ENCODE measurements at places on chromosomes 1 and 21.

DNA sequence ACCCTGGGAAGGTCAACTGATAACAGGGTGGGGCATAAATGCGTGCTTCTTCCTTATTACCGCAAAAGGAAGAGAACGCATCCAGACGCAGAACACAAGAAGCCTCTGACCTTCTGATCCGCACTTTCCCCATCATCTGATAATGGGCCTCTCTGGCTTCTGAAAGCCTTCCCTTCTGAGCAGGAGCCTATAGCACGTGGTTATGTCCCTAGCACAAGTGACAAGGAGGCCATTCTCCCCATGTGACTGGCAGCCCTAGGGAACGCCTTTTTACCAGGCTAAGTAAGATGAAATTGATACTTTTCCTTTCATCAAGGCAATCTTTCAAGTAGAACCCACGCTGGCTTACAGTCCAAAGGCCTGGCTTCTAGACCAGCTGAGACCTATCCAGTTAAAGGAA lies 34.2 kb downstream of the RABIF start:
- no peak for DNase-seq

GRCh38 chr1:180912211-180912800 lies 391 bp upstream of the KIAA1614 start:
- DNase-seq, result no peak

GRCh38 chr21:44970766-44971671 lies 31.2 kb downstream of the SLX9 start:
- no peak for DNase-seq

DNA sequence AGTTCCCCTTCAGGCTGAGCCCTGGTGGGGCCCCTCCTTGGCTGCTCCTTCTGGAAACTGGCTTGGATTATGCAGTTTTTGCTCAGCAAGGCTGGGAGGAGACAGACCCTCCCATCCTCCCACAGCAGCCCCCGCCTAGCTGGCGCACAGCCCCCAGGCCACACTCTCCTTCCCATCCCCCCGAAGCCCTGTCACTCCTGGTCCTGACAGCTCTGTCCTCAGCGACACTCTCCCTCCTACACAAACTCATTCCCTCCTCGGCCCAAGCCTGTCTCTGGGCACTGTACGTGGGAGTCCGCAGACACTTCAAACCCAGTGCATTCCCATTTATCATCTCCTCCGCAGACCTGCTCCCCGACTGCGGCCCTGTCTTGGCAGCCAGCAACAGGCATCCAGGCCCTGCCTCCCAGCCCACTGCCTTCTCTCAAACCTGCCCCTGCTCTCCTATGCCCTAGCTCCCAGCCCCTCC lies 25.0 kb upstream of the EPHB2 start:
- DNase-seq, result no peak

GRCh38 chr21:39000496-39000895 lies 182.8 kb downstream of the PSMG1 start:
- DNase-seq, result no peak

DNA sequence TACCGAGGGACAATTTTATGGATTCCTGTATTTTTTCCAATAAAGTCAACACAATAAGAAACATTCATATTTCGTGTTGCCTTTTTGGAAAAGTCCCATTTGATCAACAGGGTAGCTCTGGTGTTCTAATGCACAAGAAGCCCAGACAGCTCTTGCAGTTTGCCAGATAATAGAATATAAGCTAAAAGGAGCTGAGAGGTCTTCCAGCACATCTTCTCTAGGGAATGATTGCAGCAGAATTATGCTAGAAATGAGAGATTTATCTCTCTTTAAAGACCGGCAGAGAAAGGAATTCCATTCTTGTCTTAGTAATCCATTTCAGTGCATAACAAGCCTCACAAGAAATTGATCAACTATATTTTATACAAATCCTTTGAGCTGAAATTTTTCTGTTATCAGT lies 25.0 kb upstream of the DDX59 start:
- DNase-seq, result no peak

DNA sequence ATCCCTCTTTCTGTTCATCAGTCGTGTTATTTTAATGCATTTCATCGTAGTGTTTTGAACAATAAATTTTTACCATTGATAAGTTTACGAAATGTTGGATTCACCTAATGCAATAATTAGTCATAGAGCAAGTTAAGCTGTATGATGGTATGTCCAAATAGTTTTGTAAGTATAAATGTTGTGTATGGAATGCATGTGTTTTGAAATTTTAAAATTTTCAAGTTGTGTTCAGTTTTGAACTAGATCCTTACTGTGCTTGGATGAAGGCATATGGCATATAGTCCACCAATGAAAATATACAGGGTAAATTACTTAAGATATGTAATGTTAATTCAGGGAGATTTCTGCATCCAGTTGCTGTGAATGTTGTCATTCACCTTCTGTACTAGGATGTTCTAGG lies 2.3 kb downstream of the ZMYM4 start:
- no peak for DNase-seq

DNA sequence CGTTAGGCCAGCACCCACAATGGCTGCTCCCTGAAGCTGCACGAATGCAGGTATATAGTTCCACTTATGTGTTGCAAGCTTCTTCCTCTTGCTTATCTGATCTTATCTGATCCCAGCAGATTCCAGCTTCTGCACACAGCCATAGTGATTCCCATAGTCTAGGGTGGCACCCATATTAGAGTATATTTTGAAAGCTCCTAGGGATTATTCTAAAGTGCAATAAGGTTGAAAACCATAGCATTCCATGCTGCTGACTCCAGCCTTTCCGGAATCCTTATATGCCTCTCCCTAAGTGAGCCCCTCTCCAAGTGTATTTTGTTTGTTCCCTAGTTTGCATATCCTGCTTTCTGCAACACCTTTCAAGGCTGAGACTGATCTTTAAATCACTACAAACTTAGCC lies 432.0 kb downstream of the SETD4 start:
- DNase-seq, result no peak

DNA sequence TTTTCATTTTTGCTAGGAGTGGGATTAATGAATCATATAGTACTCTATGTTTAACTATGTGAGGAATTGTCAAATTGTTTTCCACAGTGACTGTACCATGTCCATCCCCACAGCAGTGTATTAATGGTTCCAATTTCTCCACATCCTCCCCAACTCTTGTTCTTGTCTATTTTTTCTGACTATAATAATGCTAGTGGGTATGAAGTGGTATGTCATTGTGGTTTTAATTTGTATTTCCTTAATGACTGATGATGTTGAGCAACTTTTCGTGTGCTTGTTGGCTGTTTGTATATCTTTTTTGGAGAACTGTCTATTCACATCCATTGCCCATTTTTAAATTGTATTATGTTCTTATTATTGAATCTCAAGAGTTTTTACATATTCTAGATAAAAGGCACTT lies 10.0 kb upstream of the KPRP start:
- no peak for DNase-seq
